ENCODE measurements at places on chromosomes 3 and 15.
A peak's percentile ranks its signal among the peaks of the same experiment; 100 is the strongest.

DNA sequence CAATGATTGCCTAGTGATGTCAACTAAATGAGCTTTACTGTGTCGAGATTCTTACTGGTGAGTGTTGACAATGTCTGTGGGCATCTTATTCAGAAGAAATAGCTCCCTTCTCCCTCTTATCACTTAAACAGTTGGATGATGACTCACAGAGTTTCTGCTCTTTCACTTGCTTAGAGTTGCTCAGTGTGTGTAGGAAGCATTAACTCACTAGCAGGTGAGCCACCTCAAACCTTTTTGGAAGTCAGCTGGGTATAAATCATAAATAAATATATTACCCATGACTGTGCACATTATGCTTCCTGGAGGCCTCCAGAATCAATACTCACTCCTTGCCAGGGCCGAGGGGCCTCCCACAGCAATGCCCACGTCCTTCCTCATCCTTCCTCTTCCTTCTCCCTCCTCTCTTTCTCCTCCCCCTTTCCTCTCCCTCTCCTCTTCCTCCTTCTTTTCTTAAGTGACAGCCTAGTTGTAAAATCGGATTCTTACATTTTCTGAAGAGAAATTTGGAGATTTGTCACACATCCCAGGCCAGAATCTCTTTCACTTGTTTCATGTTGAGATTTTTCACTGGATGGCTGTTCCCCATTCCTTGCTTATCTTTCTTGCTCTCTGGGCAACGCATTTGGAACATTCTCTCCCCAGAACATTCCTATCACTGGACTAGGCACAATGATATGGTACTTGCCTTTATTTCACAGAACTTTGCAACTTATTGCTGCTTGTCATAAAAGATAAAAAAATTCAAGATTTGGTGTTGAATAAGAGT, 17.5 kb downstream of the SHC4 start:
- DNase-seq, result no peak

DNA sequence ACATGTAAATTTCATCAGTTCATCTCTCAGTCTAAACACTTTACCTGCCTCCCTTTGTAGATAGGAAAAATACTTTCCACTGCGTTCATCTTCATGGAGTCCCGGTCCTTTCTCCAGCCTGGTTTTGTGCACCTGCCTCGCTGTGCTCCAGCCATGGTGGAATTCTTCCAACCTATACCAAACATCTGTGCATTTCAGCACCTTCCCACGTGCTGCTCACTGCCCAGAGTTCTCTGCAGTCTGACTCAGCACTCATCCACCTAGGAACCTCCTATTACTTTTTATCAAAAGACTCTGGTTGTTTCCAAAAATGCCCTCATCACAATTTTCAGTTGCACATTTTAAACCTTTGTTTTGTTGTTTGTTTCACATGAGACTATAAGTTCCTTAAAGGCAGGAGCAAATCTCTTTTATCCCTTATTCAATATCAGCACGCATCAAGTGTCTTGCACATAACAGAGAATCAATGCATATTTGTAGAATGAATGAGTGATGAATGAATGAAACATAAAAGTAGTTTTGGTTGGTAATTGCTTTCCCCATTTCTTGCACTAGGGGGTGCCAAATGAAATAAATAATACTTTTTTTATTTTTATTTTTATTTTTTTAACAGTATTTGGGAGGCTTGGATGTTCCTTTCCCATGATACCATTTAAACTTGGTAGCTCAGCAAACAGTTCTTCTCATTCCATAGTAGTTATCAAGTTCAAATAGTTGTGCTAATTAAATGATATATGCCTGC, 30.2 kb upstream of the ADAMTS9 start:
- no peak for DNase-seq

DNA sequence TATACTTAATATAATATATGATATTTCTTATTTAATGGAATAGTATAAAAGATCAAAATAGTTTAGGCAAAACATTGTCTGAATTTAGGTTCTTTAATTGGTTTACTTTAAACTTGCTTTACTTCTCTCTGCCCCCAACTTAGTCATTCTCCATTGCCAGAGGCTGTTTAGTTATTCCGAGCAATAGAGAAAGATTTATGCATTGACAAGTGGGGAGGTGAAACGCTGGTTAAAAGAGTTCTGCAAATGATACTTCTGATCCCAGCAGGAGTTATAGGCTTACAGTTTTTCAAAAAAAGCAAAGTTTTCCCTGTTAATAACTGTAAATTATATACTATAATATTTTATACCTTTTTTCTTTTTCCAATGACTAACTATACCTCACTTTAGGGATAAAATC, 145.4 kb downstream of the EPHA3 start:
- DNase-seq, result no peak

DNA sequence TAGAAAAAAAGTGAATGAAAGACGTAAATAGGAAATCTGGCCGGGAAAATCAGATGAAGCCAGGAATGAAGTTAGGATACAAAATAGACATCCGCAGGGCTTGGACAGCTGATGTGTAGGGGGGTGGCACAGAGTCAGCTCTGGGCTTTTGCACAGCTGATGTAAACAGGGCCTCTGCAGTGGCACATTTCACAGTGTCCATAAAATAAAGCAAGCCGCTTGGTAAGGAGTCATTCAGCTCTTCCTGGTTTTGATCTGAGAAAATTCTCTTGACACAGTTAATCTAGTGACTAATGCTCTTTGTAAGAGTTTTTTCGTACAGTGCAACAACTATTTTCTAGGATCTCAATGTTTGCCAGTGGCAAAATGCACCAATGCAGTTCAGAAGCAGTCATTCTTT, 153.3 kb downstream of the USP13 start:
- no peak for DNase-seq

DNA sequence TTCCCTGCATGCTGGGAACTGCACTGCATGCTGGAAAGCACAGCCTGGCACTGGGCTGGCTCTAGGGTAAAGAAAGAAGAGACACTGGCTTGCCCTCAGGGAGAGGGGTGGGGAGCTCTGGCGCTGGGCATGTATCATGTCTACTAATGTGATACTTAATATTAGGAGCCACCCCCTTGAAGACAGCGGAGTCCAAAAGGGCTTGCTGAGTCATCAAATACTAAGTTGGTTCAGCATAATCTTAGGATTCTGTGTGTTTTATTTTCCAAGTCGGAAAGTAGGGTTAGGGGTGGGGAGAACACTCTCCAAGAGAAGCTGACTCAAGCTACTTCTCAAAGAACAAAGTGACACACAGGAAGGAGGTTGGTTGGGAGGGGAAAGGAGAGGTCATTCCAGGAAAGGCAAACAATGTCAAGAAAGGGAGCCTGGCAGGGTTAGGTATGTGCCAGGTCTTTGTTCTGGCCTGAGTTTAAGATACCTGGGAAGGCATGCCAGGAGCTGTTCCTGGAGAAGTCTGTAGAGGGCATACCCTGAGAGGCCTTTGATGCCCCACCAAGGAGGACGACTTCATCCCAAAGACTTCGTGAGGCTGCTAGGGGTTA, 237.8 kb upstream of the NR2E3 start:
- no peak for DNase-seq

DNA sequence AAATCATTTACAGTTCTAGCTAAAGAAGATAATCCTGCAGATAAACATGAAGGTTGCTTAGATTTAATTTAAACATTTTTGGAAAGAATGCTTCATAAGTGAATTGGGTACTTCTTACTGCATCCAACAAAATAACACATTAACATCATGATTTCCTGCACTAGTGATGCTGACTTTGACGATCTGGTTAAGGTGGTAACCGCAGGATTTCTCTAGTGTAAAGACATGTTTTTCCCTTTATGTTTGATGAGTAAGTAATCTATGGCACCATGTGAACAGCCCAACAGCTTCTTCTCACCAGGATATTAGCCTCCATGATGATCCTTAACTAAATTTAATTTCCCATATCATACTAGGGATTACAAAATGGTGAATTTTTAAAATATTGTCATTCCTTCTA, 14.1 kb downstream of the SPPL2A start:
- peak; percentile 27 for DNase-seq

Measured in CD4-positive, alpha-beta T cell treated with Interleukin-12 subunit alpha and Interleukin-12 subunit beta, for 1 hour (primary cell).